ENCODE measurements at places on chromosomes 3 and 15.

DNA sequence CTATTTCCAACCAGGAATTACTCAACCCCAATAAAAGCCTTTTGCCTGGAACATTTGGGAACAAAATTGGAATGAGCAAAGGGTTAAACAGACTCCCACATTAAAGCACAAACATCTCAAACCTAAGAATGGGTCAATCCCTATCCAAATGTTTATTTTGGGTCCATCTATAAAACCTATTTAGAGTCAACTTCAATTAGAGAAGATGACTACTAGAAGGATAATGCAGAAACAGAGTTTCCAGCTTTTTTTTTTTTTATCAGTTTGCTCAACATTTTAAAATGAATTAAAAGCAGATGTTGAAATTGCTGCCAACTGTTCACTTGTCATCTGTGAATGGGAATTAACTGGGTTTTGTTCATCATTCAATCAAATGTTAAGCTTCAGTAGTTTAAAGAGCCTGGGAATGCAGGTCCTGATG, 4.1 kb upstream of the TBC1D23 start:
- no peak for DNase-seq

- DNase-seq = no peak
These were observed 39.8 kb upstream of the TMC3 start for GRCh38 chr15:81413851-81414250.

- DNase-seq = no peak
These were observed 58.9 kb upstream of the KY start for GRCh38 chr3:134709561-134710312.

- no peak for DNase-seq
These were observed 113.1 kb upstream of the C15orf61 start for GRCh38 chr15:67407786-67408185.

DNA sequence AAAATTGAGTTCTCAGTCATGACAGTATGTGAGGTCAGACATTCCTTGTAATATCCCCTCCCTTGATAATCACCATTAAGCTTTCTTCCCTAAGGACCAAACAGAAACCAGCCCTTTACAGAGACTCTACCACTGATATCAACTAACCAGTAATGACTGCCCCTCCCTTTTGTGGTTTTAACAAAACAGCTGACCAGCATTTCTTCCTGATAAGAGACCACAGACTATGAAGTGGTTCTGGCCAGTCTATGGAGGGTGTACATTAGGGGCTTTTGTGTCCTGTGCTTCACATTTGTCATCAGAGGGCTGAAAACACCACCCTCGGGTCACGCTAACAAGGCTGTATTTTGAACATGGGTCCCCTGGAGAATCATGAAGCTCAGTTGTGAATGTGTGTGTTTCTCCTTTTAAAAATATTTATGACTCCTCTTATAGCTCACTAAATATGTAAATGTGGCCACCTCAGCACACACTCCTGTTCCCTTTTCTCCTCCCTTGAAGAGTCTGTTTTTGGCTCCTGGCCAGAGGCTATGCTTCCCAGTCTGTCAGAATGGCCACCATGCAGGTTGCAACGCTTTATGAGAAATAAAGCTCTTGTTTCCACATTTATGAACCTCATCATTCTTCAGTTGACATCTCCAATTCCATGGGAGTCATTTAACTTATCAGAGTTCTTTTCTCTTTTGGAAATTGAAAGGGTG, 239.3 kb downstream of the CPNE4 start:
- no peak for DNase-seq

GRCh38 chr3:3068358-3068881, 41.8 kb downstream of the IL5RA start:
- DNase-seq = no peak

GRCh38 chr15:67585681-67586080, 43.2 kb downstream of the MAP2K5 start:
- no peak for DNase-seq

DNA sequence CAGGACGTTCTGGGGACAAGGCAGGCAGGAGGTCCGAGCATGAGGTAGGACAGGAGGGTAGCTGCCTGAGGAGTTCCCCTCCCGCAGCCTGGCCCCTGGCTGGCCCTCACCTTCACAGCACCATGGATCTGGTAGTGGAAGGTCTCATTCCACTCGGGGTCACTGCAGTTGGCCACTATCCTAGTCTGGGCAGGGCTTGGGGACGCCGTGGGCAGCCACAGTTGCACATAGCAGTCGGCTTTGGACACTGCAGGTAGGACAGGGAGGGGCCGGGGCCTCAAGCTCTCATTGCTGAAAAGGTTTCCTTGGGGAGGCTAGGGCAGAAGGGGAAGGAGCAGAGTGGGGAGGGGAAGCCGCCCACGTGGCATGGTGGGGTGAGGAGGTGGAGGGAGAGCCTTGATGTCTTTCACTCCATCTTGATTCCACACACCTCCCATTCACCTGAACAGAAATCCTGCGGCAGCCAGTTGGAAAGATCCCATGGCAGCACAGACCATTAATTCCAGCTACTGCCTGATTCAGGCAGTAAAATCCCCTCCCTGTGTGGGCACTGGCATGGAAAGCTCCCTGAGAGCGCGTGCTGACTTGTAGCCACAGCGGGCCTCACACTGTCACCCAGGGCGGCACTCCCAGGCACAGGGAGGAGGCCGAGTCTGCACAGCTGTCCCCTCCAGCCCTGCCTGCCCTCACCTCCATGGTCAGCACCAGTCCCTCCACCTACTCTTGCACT, 2.1 kb downstream of the PLA2G4F start:
- DNase-seq = no peak

DNA sequence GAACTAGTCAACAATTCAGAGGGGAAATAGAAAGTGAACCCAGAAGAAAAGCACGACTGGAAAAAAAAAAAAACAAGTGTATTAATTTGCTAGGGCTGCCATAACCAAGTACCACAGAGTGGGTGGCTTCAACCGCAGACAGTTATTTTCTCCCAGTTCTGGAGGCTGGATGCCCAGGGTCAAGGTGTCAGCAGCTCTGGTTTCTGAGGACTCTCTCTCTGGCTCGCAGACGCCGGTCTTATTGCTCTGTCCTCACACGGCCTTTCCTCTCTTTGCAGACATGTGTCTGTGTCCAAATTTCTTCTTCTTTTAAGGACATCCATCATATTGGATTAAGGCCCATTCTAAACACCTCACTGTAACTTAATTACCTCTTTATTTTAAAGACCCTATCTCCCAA, 291.8 kb downstream of the XXYLT1 start:
- DNase-seq = no peak

DNA sequence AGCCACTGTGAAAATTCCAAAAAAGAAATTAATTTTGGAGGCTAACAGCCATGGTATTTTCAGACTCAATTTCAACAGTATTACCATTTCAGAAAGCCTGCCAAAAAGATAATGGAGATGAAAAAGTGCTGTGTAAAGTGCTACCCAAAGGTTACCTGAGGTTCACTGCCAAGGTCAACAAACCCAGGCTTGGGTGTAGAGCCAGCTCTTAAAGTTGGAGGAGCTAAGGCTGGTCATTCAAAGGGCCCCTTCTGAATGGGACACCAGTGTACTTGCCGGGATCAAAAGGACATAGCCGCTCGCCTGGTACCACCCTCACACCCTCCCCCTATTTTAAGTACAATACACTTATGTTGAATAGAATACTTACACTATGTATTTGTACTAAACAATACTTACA, 64.5 kb downstream of the ETV5 start:
- DNase-seq = no peak

- no peak for DNase-seq
These were observed 154.5 kb downstream of the STT3B start for GRCh38 chr3:31687020-31687802.

GRCh38 chr3:128468285-128468790, 1.6 kb upstream of the DNAJB8 start:
- no peak for DNase-seq

DNA sequence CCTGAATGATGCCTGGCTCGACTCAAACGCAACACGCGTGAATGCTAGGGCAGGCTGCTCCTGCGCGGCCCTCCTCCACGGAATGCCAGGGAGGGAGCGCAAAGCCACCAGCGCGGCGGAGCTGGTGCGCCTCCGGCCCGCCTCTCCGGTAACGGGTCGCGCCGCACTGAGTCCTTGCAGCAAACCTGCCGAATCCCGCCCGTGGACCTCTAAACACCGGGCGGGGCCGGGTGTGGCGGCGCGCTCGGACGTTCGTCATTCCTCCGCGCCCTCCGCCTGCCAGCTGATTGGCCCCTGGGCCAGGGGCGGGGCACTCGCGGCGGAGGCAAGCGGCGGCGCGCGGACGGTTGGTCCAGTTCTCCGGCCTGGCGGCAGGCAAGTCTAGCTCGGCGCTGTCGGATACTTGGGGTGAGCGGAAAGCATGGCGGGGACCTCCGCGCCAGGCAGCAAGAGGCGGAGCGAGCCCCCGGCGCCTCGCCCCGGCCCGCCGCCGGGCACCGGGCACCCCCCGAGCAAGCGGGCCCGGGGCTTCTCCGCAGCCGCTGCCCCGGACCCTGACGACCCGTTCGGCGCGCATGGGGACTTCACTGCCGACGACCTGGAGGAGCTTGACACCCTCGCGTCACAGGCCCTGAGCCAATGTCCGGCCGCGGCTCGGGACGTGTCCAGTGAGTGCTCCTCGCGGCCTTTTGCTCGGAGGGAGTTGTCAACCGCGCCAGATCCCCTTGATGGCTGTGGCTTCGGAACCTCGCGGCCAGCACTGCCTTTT, at the start of gene ATRIP:
ATRIP (plus strand) TSS at position 313 of the 769 bp plus-strand sequence; CDS start at position 422, 109 bp downstream.
- DNase-seq = peak; percentile 95

DNA sequence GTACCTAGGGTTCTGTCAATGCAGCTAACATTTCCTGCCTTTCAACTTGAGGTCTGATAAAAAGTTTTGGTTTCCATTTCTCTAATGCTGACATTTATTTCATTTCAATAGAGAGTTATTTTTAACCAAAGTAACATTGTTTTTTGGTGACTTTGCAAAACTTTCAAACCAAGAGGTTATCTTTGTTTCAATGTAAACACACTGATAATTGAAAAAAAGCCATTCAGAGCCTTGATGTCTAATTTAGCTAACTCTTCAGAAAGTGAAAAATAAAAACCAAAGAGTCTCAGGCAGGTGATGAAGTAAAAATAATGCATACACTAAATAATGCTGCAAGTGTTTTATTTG, 9.6 kb upstream of the TIPARP start:
- no peak for DNase-seq

GRCh38 chr3:10442151-10442795, 63.1 kb downstream of the ATP2B2 start:
- no peak for DNase-seq

DNA sequence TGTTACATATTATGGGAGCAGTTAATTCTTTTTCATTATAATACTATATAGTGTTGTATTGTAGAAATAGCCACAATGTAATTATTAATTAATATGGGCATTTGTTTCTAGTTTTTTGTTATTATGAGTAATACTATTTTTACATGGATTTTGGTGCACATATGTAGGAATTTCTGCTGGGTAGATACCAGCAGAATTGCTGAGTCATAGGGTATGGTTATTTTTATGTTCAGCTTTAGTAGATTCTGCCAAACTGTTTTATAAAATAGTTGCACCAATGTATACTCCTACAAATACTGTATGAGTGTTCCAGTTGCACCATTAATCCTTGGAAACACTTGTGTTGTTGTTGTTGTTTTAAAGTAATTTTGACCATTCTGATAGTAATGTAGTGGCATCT, 91.5 kb downstream of the SH3GL3 start:
- no peak for DNase-seq

DNA sequence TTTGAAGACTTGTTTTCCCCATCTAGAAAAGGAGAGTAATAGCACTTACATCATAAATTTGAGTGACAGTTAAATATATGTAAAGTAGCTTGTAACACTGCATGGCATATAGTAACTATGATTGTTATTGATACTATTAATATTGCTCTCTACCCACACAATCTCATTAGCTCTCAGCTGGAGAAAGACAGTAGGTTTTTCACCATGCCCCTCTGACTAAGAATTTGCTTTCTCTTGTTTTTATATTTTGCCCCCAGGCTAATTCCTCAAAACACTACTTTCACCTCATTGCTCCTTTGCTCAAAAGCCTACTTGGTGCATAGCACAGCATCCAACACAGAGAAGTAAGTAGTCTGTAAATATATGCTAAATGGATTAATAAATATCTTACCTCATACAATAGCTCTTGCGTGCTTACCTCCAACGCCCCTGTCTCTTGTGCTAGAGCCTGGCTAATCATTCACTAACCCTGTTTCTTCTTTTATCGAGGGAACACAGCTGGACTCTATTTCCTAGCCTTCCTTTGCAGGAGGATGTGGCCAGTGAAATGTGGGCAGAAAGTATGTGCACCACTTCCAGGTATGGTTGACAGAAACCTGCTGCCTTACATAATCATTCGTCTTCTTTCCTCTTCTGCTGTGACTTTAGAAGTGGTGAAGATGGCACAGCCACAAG, 190.0 kb downstream of the PLCH1 start:
- DNase-seq = no peak

GRCh38 chr3:111884411-111885018, 25.4 kb downstream of the PHLDB2 start:
- DNase-seq = no peak

DNA sequence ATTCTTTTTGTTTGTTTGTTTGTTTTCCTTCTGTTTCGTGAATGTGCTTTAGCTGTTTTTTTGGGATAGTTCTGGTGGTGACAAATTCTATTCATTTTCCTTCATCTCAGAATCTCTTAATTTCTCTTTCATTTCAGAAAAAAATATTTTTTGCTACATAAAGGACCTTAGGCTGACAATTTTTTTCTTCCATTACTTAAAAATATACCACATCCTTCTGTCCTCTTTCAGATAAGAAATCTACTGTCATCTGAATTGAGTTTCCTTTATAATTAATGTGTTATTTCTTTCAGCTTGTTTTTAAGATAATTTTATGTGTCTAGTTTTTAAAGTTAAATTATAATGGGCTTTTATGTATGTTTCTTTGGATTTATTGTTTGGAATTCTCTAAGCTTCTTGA, 47.6 kb downstream of the IL16 start:
- DNase-seq = no peak

DNA sequence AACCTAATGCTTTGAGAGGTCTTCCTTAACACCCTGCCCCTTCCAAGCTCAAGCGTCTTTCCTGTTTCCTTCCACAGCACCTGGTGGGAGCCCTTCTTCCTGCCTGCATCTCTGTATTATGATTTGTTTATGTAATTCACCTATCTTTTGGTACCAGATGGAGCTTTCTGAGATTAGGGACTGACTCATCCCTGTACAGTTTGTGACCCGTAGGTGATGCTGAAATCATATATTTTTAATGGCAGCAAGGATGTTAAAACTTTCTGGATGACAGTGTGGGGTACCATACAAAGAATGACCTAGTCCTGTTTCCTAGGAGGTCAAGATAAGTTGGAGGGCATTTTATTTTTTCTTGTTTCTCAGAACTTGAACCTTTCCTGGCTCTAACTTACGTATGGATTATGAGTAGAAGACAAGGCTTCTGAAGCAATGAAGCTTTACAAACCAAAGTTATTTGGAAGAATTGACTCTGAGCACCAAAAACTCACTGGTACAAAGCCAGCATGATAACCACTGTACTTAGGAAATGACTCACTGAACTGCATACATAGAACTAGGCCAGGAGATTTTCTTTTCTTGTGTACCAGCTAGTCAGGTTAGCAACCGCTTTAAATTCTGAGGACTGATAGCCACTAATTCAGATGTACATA, 46.6 kb downstream of the HHLA2 start:
- DNase-seq = no peak

- no peak for DNase-seq
These were observed 27.1 kb downstream of the DUOX1 start for GRCh38 chr15:45156744-45157455.

- no peak for DNase-seq
These were observed 611 bp downstream of the CTDSPL2 start for GRCh38 chr15:44427756-44428724.

GRCh38 chr3:55630280-55630920, 143.3 kb upstream of the WNT5A start:
- no peak for DNase-seq

GRCh38 chr15:97141871-97142270, 811.4 kb downstream of the NR2F2 start:
- DNase-seq = no peak

- DNase-seq = no peak
These were observed 454.8 kb upstream of the CBLB start for GRCh38 chr3:106323586-106323985.

Measured in ecto neural progenitor cell (in vitro differentiated cells).